ENCODE measurements at places on chromosomes 4 and X.
A peak's percentile ranks its signal among the peaks of the same experiment; 100 is the strongest.

DNA sequence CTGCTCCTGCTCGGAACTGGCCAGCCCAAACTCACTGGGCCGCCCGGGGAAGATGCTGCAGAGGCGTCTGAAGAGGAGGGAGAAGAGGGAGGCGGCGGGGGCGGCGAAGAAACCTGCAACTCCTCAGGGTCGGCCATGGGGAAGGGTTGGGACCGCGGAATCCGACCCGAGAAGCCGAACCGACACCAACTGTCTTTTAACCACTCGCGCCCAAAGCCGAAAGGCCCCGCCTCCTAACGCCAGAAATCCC lies at the start of gene C4orf46:
TSS of gene C4orf46 (minus strand) at position 223 of the 250 bp plus-strand sequence. CDS start at position 137, 86 bp downstream.
- no peak for DNase-seq

- DNase-seq, result no peak
These were observed 41.5 kb downstream of the CD40LG start for GRCh38 chrX:136689436-136689835.

GRCh38 chr4:104677116-104677515 lies 182.4 kb upstream of the CXXC4 start:
- no peak for DNase-seq

DNA sequence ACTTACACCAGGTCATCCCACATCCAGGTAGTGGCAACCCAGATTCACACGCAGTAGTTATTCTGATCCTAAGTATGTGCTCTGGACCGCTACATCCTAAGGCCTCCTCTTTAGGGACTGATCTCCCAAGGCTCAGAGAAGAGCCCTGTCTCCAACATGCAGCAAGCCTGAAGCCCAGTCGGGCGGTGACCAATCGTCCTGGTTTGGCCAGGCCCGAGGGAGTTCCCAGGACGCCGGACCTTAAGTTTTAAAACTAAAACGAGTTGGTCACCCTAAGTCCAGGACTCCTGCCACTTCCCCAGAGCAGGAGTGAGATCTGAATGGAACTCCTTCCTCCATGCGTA lies 385 bp downstream of the LYAR start:
- DNase-seq, result peak; percentile 4

DNA sequence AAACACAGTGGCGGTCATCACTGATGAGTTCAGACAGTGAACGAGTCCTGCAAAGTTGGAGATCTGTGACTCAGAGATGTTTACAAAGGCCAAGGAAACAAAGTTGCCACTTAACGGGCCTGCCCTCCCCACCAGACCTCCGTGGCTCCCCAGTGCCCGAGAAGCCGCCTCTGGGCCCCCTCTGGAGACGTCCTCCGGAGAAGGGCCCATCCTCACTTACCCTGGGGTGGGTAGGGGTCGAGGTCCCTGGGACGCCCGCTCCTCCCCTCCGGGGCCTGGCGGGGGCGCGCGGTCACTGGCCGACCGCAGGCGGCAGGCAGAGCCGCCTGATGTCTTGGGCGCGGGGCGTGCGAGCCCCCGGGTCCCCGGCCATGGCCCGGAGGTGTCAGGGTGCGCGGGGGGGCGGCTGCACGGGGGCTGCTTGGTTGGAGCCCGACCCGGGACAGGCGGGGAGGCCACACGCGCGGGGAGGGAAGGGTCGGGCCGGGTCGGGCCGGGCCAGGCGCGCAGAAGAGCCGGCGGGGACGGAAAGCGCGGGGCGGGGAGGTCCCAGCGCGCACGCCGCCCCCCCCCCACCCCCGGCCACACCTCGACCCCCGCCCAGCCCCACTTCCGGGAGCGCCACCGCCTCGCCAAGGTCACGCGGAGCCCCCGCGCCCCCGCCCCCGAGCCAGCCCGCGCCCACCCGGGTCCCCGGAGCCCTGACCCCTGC lies 529 bp downstream of the DHRSX start:
- DNase-seq, result peak; percentile 9

DNA sequence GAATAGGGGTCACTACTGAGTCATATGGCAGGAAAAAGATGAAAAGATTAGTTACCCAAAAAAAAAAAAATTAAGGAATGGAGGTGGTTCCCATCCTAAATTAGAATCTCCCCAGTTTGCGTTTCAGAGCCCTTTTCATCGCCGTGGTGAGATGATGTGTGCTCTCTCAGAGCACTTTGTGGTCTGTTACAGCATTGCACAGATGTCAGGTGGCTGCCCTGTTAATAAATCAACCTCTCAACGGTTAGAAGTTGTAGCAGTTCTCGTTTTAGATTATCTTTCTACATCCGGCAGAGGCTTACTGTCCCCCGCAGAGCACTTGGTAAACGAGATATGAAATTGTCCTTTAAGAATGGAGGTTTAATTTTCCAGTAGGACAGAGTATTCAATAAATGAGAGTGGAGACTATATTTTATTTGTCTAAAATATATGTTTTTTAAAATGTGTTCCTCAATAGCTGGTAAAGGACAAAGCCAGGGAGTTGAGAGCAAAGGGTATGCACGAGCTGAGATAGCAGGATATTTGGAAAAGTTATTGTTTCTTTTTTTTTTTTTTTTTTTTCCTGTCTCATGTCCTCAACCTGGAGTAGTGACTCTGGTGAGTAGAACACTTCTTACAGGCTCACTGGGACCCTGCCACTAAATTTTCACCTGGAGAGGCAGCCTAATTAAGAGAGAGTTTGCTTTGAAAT lies 26.9 kb downstream of the AFF1 start:
- DNase-seq, result peak; percentile 52

All from urothelium cell line (cell line).